ENCODE measurements at places on chromosomes 2 and 18.

- DNase-seq, result no peak
Observed at GRCh38 chr2:207088276-207088675, 77.5 kb downstream of the KLF7 start.

DNA sequence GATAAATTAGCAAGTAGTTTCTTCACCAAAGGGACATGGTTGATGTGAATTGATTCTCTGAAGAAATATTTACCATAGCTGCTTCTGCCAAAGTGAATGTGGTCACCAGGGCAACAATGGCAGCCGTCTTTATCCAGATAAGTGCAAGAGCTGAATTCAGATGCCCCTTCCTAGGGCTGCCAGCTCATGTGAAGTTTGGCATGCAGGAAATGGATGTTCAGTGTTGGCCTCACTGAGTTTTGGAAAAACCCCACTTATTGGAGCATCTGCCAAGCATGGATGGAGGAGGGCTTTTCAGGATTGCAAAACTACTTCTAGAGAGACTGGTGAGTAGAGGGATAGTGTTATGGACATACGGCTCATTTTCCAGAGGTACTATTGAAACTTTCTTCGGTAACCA, 80.8 kb downstream of the FMNL2 start:
- DNase-seq, result no peak

GRCh38 chr2:224956706-224957105, 85.6 kb downstream of the DOCK10 start:
- peak; percentile 25 for DNase-seq

DNA sequence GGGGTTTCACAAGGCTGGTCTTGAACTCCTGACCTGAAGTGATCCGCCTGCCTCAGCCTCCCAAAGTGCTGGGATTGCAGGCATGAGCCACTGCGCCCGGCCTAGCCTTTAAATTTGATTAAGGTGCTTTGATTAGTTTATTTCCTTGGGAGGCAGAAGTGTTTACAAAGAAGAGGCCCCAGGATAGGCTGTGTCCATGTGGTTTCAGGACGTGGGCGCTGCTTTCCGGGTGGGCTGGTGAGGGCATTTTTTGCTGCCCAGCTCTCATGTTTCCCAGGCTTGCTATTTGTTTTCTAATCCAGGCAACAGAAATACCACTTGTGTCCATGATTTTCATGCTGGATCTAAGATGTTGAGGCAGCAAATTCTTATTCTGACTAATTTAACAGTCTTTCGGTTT, 124.2 kb downstream of the SH3RF3 start:
- DNase-seq, result no peak

DNA sequence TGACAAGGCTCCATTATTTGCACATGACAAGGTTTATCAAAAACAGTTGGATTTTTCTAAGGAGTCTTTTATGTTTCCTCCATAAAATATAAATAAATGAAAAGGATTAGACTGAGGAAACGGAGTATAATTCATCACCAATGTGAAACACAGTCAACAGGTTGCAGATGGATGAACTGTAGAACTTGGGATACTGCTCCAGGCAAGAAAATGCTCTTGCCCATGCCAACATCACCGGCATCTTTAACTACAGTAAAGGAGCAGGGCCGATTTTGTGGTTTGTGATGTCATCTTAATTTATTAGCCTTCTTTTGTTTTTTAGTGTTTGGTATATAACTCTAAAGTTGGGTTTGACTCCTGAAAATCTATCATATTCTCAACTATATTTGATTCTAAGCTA, 577.3 kb downstream of the EPHA4 start:
- DNase-seq, result no peak

GRCh38 chr2:237281836-237282306, 132.1 kb downstream of the COL6A3 start:
- DNase-seq, result no peak

Data from DMS 273 treated with DMSO at 0.1 percent for 48 hours (cell line).